ENCODE measurements at places on chromosomes 3 and 15.

- DNase-seq = peak; percentile 54
Observed at GRCh38 chr3:16060945-16061344, 113.5 kb upstream of the GALNT15 start.

- no peak for DNase-seq
Observed at GRCh38 chr15:60708684-60709083, 229.7 kb upstream of the ICE2 start.

GRCh38 chr3:188262913-188263683 is 109.1 kb downstream of the LPP start:
- peak; percentile 71 for DNase-seq

DNA sequence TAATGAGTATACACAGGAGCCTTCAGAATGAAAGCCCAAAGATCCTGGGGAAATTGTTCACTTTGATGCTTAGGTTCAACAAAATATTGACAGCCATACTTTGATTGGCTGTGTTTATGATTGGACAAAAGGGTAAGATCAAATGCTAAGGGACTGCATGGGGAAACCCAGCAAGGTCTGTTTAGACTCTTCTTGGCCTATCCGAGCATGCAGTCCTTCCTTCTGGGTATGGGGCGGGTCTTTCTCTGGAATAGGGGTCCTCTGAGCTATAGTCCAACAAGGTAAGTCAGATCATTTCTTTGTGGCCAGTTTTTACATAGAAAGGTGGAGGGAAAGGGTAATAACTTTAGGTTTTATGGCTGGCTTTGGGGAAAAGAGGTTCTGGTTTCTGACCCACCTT is 52.9 kb upstream of the ACKR4 start:
- DNase-seq = no peak

DNA sequence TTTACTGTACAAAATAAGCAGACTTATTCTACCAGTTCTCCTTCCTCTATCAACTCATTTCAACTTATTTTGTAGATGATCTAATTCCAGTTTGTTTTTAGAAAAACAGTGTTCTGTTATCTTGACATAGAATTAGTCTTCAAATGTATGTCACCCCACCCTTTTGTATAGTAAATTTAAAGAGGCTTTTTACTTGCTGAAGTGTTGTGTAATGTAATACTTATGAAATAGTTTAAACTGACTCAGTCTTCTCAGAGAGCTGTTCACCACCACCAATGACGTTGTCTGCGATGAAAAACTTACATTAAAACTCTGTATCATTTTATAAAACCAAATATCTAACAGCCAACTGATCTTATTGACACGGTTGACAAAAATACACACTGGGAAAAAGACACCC is 82.9 kb downstream of the RAP2B start:
- no peak for DNase-seq

GRCh38 chr3:197209366-197210260 is 88.8 kb downstream of the DLG1 start:
- no peak for DNase-seq

Measured in Peyer's patch (tissue), 4 donors.